ENCODE measurements at places on chromosomes 2 and 18.

GRCh38 chr2:212227755-212228154, 310.8 kb downstream of the ERBB4 start:
- DNase-seq = peak; percentile 2

GRCh38 chr18:21341141-21341540, 99.1 kb downstream of the GREB1L start:
- no peak for DNase-seq

DNA sequence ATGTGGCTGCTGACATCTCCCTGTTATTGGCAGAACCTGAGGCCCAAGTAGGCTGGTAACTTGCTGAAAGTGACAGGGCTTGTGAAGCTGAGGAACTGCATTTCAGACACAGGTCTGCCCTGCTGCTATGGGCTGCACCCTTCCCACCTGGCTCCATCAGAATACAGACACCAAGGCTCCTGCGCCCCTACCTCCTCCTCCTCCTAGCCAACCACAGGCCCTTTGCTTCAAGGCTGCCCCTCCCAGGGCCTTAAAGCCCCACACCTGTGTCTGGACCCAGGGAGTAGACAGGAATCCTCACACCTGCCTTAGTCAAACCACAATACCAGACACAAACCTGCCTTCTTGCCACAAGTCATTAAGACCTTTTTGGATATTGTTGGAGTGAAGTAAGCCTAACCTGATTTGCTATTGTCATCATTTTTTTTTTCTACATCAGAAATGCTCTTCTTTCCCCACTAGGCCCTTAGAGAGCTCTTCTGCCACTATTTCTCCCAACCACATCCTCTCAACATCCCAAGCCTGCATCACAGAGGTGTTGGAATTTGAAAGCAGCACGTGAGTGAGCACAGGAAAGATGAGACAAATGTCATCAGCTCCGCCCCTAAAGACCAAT, 489.7 kb downstream of the EIPR1 start:
- DNase-seq = no peak

DNA sequence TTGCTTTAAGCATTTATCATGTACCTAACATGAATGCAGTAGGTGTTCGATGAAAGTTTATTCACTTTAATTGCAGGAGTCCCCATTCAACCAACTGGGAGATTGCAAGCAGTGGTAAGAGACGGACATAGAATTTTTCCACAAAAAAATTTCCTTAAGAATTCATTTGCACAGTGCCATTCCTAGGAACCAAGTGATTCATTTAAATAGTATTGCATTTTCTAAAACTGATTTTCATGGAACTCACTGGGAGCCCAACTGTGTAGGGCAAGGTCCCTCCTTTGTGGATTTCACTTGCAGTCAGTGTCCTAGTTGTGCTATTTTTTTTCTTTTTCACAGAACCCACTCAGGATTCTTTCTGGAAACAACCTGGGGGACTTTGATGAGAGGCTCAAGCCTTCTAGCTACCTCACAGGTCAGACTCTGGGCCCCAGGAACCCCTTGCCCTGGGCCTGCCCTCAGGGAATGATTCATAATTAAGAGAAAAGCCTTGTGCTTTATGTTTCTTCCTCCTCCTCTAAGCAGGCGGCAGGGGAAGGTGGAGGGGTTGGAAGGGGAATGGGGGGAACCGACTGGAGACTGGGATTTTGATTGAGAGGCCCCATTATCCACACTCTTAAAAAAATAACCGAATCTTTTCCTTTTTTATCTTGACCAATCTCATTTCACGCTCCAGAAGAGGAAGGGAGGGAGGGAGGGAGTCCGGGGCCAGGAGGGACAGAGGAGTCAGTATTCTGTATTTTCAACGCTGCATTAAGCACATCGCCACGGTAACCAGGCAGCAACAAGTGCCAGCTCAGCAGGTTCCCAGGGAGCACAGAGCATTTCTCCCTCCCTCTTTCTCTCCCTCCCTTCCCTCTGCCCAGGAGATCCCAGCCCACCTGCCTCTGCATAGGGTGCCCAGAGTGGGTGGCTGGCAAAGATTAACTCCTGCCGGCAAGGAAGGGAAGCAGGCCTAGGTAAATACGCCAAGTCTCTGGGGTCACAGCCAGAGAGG, 51.8 kb downstream of the PSD4 start:
- DNase-seq = no peak

- no peak for DNase-seq
These were observed 37.8 kb upstream of the ST8SIA5 start for GRCh38 chr18:46794607-46795006.

DNA sequence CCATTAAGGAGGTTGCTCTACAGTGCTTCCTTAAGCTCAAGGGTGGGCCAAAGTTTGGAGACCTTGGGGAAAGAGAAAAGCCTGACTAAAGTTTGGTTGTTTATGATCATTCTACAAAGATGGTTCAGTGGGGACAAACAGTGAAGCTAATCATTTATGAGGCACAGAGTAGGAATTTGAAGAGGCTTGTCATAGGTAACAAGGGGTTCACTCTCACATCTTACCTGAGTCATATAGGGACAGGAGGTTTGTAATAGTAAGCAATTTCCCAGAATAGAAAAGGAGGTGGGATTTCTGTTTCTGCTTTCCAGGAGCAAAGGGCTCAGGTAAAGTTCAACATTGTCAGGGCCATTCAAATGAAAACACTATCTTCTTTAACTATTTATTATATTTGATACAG, 787.9 kb downstream of the CPS1 start:
- DNase-seq = no peak

DNA sequence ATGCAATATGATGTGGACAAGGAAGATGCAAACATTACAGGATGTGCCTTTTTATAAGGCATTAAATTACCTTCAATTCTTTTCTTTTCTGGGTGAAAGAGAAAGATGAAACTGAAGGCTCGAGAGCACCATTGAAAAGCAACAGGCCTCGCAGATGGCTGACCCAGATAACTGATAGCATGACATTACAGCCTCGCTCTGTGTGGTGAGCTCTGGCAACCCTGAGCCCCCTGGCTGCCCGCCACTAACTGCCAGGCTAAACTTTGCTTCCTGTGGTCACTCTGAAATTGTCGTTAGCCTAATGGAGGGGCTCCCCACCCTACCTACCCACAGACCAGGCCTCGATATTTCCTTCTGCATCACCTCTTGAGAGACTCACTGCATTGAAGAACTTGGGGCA, 516.8 kb upstream of the FANCL start:
- DNase-seq = no peak

GRCh38 chr2:73202156-73203054, at the start of gene NOTO:
Gene NOTO, plus strand, starts transcription at chr2:73202574. Its CDS starts 93 bp downstream, at chr2:73202667.
- no peak for DNase-seq

DNA sequence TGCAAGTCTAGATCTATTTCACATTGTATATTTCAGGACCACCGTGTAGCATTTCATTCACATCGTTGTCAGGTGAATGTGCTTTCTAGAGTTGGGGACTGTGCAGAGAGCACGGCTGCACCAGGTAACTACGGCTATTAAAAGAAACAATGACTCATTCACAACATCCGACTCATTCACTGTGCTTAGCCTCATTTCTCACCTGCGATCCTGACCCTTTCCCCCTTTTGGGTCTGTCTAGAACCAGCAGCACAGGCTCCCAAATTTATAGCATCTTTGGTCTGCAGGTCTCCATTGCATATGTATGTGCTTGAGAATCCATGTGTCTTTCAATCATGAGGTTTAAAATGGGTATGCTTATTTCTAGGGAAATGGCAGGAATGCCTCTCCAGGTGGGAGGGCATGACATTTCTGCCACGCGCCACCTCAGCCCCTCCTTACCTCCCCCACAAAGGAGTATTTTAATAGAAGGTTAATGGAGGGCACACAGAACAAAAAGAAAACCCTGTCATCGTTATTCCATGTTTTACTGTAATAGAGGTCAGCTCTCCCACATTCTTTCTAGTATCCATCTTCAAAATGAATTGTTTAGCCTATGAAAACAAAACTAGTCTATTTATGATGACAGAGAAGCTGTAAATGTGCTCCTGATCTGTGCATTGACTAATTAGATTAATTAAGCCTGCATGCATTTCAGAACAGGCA, 246.7 kb upstream of the EPHA4 start:
- DNase-seq = no peak

DNA sequence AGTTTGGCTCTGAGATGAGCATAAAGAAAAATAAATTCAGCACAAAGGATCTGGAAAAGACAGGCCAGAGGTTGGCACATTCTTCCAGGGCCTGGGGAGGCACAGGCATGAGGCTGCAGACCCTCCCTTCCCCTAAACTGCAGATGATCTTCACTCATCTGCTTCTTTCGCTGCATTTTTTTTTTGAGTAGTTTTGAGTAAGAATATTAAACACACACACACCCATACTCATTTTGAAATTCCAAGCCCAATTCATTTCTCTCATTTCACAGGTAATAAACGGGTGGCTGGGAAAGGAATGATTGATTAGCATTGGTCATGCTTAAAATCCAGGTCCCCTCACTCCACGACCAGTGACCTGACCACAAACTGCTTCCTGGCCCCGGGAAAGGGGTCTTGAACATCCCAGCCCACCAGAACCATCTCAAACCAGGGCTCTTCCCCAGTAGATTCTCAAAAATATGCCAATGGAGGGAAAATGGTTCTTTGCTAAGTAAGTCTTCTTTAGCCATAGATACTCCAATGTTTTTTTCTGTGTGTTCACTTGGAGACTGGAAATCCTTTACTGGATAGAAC, 219.6 kb downstream of the ANAPC1 start:
- no peak for DNase-seq

DNA sequence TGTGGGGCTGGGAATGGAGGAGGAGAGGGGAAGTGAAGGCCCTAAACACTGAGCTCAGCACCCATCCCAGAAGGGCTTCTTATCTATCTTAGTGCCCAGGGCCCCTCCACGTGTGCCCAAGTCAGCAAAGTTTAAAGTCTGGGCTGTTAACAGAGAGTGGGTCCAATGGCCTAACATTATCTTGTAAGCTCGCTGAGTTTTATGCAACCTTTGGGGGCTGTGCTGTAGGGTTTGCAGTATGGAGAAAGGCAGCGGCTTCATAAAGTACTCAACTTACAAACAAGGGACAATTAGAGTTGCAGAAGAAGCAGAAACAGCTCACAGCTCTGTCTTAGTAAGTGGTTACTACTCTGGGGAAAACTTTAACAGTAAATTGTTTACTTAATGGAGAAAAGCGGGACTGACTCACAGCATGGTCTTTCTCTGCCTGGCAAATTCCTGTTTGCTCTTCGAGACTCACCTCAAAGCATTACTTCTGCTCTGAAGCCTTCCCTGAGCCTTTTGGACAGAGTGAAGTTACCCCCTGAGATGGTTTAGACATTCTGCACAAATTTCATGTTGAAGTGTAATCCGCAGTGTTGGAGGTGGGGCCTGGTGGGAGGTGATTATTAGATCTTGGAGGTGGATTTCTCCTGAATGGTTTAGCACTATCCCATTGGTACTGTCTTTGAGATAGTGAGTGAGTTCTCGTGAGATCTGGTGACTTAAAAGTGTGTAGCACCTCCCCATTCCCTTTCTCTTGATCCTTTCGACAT, 9.0 kb downstream of the ENOSF1 start:
- no peak for DNase-seq

GRCh38 chr2:162989507-162989906, 150.9 kb upstream of the KCNH7 start:
- peak; percentile 5 for DNase-seq

- no peak for DNase-seq
These were observed 37.6 kb upstream of the IL1RL1 start for GRCh38 chr2:102273619-102274211.

GRCh38 chr2:73516033-73516432, 126.2 kb downstream of the NAT8 start:
- DNase-seq = no peak

GRCh38 chr18:61549416-61549815, 216.2 kb downstream of the CDH20 start:
- no peak for DNase-seq

GRCh38 chr2:32231959-32232358, 32.7 kb downstream of the NLRC4 start:
- DNase-seq = no peak

- no peak for DNase-seq
These were observed 54.8 kb downstream of the CDC42EP3 start for GRCh38 chr2:37616677-37617005.

DNA sequence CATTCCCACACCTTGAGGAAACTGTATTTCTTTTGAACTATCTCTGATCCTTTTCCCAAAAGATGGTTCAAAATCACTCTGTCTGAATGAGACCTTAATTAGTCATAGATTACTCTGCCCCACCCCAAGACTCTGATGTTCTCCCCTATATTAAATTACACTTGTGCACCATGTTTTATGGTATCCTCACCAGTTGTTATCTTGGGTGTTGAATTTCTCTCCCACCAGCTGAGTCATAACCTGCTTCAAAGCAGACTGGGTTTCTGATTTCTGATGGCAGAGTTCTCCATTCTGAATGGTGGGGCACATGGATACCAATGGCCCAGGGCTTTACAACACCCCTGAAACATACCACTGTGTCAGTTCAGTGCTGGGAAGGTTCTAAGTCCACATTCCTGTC, 15.0 kb downstream of the CDH20 start:
- DNase-seq = no peak

DNA sequence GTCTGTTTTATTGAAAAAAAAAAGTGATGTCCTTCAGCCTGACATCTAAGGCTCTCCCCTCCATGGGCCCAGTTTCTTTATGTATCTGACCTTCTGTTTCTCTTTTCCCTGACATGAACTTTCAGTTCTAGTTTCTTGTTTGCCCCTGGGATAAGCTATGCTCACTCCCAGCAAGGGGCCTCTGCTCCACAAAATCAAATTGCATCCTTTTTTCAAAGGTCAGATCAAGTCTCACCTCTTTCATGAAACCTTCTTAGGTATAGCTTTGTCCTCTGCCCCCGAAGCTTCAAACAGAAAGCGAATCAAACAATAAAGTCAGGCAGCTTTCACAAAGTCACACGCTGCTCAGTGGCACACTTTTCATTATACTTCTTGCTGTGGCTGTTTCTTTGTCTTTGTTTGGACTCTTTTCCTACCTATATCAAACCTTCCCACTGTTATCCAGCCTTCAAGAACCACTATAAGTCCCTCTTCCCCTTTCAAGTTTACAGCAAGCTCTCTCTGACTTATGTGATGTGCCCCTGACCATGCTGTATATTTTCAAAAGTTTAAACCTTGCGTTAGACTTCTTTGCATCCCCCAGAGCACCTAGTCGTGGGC, 23.3 kb downstream of the MAP3K19 start:
- no peak for DNase-seq

GRCh38 chr2:74575320-74575719, 20.8 kb downstream of the DOK1 start:
- DNase-seq = no peak

DNA sequence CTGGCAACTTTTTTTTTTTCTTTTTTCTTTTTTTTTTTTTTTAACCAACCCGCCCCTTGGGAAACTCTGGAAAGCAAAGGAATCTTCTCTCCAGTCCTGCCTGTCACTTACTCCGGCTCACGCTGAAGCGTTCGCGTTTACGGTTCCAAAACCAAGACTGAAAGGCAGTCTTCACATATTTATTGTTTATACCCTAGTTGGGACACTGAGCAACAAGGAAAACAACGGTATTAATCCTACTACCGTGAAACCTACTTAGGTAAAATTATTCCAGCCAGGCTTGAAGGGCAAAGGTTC, 125.4 kb downstream of the OSBPL1A start:
- no peak for DNase-seq

DNA sequence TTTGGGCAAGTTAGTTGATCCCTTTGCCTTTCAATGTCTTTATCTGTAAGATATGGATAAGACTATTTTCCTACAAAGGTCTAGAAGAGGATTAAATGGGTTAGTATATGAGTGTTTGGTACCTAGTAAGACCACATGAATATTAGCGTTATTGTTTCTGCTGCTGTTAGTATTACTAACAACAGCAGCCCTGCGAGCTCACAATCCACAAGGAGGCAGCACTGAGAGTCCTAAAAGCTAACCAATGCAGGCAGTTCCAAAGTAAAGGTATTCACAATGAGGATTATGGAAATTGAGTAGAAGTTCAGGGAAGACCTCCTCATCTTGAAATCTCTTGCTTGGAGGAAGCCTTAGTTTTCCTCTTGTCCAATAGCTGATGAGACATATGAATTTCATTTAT, 248.9 kb downstream of the TDRD15 start:
- peak; percentile 11 for DNase-seq
